ENCODE measurements at places on chromosomes 3 and 15.

- DNase-seq = no peak
These were observed 14.9 kb downstream of the CNTN3 start for GRCh38 chr3:74599564-74599963.

GRCh38 chr3:155763870-155764463, 19.1 kb upstream of the PLCH1 start:
- DNase-seq = no peak

DNA sequence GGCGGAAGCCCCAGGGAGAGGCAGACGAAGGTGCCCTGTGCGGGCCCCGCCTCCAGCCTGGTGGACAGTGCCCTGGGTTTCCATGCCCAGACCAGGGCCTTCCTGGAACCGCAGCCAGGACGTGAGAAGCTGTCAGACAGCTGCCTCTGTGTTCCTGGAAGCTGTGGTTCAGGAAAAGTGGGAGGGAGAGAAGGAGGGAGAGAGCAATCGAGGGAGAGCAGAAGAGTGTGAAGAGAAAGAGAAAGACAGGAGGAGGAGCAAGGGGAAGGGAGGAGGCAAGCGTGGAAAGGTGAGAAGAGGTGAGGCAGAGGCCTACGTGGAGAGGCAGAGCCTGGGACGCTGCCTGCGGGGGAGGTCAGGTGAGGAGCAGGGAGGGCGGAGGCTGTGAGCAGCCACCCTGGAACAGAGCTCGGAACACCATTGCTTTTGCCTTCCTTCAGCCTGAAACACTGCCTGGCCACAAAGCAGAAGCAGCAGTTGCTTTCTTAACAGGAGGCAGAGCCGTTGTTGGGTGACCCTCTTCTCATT, 18.6 kb downstream of the ZDHHC19 start:
- DNase-seq = no peak

DNA sequence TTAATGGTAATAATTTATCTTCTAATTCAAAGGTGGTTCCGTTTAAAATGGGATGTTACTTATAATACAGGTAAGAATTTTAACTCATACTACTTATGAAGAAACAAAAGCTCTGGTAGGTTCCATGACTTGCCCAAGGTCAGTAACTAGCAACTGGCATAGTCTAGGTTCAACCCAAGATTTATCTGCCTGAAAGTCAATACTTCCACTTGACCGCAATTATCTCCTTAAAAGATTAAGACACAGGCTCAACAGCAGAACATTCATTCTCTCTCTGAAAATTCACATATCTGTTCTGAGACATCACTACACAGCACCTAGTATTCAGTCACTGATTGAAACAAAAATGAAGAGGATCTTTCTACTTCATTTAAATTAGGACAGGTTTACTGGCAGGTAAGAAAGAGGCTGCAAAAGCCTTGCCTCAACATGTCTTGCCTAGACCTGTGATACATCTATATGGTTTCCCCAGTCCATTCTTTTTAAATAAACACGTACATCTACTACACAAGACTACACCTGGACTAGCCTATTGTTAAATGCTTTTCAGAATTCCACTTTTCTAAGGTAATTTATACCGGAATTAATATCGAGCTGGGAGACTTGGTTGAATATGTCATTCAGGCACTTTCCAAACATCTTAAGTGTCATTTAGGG, 1.2 kb downstream of the CSNK1G1 start:
- no peak for DNase-seq

GRCh38 chr3:62686503-62687294, 188.5 kb downstream of the CADPS start:
- no peak for DNase-seq

- DNase-seq = no peak
These were observed 83.3 kb downstream of the ZNF621 start for GRCh38 chr3:40608091-40608490.

- peak; percentile 77 for DNase-seq
These were observed 17.3 kb downstream of the KPNA1 start for GRCh38 chr3:122497425-122497824.

DNA sequence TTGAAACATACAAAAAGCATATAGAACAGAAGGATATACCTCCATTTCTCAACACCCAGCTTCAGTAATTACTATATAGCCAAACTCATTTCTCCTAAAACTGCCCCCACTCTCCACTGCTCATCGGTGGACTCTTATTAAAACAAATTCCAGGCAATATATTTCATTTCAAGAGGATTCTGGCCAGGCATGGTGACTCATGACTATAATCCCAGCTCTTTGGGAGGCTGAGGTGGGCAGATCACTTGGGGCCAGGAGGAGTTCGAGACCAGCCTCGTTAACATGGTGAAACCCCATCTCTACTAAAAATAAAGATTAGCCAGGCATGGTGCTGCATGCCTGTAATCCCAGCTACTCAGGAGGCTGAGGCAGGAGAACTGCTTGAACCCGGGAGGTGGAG, 40.9 kb downstream of the SNX4 start:
- DNase-seq = no peak

- no peak for DNase-seq
These were observed 190.2 kb upstream of the DPH6 start for GRCh38 chr15:35736150-35736549.

- DNase-seq = no peak
These were observed 18.2 kb downstream of the KPNA1 start for GRCh38 chr3:122496508-122496907.

Measured in HFF-Myc (cell line).